Adrenal gland (tissue), 19 donors: ENCODE measurements at places on chromosomes 12 and 14.

GRCh38 chr12:45522227-45522626, 207.3 kb upstream of the ARID2 start:
- no peak for DNase-seq

DNA sequence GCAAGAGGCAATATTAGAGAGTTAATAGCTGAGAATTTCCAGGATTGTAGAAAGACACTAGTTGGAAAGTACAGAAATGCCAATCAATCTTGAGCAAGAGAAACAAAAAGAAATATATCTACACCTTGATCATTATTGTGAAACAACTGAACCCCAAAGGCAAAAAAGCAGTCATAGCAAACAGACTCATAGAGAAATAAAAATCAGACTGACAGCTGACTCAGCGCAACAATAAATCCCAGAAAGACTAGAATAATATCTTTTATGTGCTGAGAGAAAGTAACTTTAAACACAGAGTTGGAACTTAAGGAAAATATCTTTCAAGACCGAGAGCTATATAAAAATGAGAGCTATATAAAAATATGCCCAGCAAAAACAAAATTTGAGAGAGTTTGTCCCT, 52.9 kb downstream of the PTPRB start:
- no peak for DNase-seq

DNA sequence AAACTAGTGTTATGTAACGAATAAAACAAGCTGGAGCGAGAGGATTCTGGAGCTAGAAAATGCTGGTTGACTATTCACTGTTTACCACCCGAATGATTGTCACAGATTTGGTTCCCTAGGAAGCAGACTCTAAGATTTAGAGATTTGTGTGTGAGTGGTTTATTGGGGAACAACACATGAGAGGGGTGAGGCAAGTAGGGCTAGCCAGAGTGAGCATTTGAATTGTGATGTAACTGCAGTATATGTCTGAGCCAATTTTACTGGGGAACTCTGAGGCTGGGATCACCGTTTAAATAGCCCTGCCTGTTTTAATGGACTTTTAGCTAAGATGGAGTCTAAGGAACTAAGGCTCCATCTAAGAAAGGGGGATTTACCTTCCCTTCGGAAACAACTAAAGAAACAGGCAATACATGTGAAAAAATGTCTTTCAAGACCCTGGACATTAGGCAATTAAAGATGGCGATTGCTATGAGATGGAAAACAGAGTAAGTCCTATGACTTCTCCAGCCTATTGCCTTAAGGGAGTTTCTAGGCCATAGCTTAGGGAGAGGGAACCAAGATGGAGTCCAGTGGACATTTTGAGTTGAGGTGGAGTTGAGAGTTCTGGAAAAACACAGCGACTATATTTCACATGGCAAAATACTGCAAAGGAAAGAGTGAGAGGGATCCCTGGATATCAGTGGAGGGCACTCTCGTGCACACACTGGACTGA, 6.3 kb downstream of the MGP start:
- DNase-seq, result no peak

DNA sequence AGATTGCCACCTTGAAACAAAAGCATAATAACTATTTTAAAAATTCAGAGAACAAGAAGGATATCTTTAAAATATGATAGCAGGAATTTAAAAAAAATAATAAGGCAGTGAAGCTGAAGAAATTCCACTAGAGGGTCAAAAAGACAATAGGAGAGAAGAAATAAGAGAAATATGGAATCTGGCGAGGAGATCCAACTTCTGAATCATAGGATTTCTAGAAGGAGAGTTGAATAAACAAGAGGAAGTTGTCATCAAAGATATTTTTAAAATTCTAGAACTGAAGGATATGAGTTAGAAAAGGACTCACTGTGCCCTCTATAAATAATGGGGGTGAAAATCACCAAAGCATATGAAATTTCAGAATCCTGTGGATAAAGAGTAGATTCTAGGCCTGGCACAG, 26.8 kb upstream of the TOMM20L start:
- DNase-seq, result no peak

GRCh38 chr12:57127101-57127725, 1.1 kb upstream of the LRP1 start:
- DNase-seq, result peak; percentile 79

DNA sequence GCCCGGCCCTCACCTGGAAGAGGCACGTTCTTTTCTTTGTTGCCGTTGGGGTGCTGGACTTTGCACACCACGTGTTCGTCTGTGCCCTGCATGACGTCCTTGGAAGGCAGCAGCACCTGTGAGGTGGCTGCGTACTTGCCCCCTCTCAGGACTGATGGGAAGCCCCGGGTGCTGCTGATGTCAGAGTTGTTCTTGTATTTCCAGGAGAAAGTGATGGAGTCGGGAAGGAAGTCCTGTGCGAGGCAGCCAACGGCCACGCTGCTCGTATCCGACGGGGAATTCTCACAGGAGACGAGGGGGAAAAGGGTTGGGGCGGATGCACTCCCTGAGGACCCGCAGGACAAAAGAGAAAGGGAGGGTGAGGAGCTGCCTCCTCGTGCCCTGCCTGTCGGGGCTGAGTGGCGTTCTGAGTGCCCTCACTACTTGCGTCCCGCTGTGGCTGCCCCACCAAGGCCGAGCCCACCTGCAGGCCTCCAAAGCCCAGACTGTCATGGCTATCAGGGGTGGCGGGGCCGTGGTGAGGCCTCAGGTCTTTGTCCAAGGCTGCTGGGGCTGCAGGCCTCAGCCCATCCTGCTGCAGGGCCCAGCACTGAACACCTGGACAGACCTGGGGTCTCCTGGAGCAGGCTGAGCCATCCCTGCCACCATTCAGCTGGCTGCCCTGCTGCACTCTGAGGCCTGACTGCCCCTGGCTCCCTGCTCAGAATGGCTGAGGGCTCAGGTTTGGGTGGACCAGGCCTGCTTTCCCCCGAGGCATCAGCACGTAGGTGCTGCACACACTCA, 329.7 kb downstream of the TMEM121 start:
- DNase-seq, result peak; percentile 8

- no peak for DNase-seq
Observed at GRCh38 chr12:70449074-70449752, 83.1 kb downstream of the KCNMB4 start.

- no peak for DNase-seq
Observed at GRCh38 chr14:38512236-38512635, 256.3 kb upstream of the CLEC14A start.

DNA sequence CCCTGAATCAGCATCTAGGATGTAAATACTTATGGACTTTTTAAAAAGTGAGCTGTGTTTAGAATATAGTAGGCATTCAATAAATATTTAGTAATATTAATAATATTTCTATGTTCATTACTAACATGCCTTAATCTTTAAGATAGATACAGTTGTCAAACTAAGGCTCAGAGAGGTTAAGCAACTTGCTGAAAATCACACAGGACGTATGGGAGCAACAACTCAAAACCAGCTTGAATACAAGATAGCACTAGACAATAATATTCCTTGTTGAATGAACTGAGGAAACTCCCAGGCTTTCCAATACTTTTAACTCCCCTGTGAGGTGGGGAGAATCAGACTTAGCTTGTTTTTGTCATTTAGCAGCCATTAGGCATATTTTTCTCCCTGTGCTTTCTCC, 45.3 kb downstream of the LLPH start:
- DNase-seq, result no peak
